ENCODE measurements at places on chromosomes 16 and 17.

DNA sequence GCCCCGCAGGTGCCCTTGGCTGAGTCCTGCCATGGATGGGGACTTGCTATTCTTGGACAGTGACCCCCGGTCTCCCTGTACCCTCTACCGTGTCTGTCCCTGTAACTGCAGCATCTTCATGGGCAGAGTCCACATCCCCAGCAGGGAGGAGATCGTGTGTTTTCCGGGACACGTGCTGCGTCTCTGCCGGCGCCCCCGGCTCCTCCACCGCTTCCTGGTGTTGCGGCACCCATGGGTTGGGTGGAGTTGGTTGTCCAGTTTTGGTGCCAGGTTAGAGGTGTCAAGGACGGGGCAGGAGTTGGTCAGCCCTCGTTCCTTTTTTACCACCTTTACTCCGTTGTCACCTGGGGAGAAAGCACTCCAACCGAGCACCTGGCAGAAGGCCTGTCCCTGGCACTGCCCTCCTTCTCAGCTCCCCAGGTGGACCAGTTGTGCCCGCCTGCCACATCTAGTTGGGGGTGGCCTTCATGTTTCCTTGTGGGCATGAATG, 20.0 kb downstream of the BAIAP2 start:
- no peak for DNase-seq

- DNase-seq = no peak
Measured at GRCh38 chr16:19400711-19401110, 17.0 kb upstream of the TMC5 start.

DNA sequence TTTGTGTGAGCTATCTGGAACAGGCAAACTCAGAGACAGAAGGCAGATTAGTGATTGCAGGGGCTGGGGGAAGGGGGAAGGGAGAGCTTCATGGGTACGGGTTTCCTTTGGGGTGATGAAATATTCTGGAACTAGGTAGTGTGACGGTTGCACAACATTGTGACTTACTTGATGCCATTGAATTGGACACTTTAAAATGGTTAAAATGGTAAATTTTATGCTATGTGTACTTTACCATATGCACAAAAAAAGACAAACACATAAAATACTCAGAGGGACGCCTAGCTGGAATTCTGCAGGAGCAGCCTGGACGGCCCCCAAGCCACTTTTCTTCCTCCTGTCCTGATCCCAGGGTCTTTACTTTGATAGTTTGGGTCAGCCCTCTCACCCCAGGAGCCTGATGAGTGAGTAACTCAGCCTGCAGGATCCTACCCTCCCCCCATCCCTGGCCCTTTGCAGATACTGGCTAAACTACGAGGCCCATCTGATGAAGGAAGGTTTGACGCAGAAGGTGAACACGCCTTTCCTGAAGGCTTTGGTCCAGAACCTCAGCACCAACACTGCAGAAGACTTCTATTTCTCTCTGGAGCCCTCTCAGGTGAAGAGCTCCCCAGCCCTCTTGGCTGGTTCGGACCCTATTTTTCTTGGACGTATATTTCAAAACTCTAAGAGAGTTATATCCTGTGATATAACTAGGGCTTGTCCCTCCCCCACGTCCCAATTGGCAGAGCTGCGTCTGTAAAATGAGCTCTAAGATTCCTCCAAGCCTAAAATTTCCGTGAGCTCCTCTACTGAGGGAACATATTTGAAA, 7.8 kb downstream of the ADGRG3 start:
- no peak for DNase-seq

DNA sequence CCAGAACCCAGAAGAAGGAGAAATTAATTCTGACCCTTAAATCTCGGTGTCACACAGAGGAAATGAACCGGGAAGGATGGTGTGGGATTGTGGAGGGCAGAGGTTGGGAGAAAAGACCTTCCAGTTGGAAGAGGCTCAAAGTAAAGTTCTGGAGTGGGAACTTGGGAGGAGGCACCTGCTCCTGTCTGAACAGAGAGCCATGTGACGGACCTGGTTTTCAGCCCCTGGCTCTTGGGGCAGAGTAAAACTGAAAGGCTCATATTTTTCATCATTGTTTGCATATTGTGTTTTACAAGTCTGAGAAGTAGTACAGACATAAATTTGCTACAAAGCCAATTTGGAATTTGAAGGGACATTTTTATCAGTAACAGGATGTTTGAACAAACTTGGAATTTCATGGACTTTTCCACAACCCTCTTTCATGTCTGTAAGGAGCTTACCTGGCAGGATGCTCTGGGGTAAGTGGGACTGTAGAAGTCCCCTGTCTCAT, 24.4 kb upstream of the SEC14L1 start:
- DNase-seq = no peak

GRCh38 chr17:48715496-48716399, 6.6 kb downstream of the PRAC1 start:
- no peak for DNase-seq

DNA sequence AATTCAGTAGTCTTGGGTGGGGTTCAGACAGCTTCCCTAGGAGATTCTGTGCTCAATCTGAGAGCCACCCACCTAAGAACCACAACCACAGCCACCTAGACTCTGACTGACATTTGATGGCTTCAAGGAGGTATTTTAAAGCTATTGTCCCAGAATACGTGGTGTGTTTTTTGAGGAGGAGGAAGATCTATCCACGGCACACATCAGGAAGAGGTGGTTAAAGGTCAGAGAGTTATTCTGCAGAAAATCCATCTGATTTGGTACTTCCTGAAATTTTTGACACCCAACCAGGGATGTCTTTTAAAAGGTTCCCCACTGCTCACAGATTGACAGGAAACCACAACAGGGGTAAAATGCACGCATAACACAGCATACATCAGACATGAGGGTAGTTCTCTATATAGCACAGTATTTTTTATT, 25.1 kb downstream of the SMARCE1 start:
- DNase-seq = no peak
